Esophagus muscularis mucosa (tissue), 4 donors: ENCODE measurements at places on chromosomes 6 and 20.
A peak's percentile ranks its signal among the peaks of the same experiment; 100 is the strongest.

DNA sequence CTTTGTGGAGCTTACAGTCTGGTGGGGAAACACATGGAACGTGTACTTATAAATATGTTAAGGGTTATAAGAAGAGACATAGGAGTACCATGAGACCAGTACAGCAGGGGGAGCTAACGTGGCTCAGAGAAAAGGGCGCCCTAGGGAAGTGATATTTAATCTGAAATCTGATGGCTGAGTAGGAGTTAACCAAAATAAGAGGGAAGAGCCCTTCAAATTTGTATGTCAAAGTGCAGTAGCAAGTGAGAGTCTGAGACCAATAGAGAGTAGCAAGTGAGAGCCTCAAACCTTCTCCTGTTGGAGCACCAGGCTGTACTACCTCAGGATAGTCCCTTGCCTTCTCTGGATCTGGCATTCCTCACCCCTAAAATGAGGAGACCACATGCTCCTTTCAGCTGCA lies 6.1 kb upstream of the PKIG start:
- no peak for DNase-seq

DNA sequence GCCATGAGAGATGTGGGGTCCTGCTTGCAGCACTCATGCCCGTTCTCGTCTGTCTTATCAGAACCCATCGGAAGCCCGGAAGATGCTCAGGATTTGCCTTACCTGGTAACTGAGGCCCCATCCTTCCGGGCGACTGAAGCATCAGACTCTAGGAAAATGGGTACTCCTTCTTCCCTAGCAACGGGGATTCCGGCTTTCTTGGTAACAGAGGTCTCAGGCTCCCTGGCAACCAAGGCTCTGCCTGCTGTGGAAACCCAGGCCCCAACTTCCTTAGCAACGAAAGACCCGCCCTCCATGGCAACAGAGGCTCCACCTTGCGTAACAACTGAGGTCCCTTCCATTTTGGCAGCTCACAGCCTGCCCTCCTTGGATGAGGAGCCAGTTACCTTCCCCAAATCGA lies 8.3 kb downstream of the PI16 start:
- DNase-seq, result peak; percentile 95

- no peak for DNase-seq
These were observed 19.6 kb downstream of the TTPAL start for GRCh38 chr20:44495257-44495656.

GRCh38 chr6:159261995-159262394 lies 92.8 kb downstream of the FNDC1 start:
- no peak for DNase-seq

- no peak for DNase-seq
These were observed 197.7 kb downstream of the KCNQ5 start for GRCh38 chr6:72819609-72820008.

- DNase-seq, result no peak
These were observed 13.7 kb downstream of the NEDD9 start for GRCh38 chr6:11218538-11219399.

- DNase-seq, result no peak
These were observed 5.0 kb downstream of the PFDN4 start for GRCh38 chr20:54212871-54213270.

- DNase-seq, result no peak
These were observed 996.8 kb upstream of the CITED2 start for GRCh38 chr6:140370976-140371870.

DNA sequence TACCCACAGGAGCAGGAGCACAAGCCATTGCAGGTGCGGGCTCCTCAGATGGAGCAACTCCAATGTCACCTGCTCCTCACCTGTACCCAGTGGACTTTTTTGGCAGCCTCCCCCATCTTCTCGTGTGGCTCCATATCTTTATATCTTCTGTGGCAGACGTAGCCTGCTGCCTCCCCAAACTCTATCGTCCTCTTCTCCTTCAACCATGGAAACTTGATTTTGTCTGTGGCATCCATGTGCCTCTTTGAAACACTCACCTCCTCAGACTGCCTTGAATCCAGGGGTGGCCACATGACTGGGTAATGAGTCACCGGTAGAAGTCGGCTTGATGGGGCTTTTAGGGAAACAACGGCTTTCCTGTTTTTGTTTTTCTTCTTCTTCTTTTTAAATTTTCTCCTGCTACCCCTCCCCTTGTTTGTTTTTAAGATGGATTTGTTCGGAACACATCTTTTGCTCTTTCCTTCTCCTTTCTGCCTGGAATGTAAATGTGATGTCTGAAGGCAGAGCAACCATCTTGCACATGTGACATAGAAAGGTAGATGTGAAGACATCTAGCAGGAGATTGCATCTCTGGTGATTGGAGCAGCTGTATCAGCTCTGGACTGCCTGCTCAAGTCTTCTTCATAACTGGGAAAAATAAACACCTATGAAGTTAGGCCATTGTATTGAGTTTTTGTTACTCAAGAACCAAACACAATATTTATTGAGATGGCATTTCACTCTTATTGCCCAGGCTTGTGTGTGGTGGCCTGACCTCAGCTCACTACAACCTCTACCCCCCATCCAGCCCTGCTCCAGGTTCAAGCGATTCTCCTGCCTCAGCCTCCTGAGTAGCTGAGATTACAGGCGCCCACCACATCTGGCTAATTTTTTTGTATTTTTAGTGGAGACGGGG lies 69.9 kb upstream of the DDR1 start:
- DNase-seq, result no peak

DNA sequence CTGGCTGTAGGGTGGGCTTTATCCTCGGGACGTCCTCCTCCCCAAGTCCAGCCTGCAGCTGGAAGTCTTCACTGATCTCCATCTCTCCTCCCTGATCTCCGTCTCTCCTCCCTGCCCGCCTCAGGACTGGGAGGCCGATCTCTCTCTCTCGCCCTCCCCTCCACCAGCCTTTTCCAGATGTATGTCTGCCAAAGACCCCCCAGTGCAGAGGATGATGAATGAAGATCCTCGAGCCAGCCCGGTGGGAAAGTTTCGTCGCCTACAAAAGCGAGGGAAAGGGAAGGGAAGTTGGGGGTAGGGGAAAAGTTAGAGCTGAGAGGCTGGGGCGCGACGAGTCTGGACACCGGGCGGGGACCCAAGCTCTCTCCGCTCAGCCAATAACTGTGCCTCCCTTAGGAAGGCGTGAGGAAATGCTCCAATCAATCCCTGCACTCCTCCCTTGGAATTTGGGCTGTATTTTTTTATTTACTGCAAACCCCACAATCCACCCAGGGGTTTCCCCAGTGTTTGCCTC lies 595 bp upstream of the SRF start:
- peak; percentile 94 for DNase-seq

GRCh38 chr6:157169656-157170055 lies 153.7 kb downstream of the TMEM242 start:
- no peak for DNase-seq

- no peak for DNase-seq
These were observed 244.5 kb upstream of the SLC35B3 start for GRCh38 chr6:8679823-8680222.

DNA sequence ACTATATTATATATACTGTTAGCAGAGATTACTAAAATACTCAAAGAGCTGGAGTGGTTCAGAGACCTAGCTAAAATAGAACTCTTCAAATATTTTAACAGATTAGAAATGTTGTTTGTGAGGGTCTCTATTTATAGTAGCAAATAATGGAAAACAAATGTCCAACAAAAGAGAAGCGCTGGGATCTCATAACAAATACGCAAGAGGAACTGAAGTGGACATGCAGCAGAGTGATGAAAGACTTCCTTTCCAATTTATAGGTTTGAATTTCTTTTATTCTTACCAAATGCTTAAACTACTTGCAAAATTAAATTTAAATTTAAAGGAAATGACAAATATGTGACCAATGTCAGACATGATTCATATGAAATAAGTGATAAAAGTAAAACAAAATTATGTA lies 49.9 kb downstream of the PIGU start:
- DNase-seq, result no peak

DNA sequence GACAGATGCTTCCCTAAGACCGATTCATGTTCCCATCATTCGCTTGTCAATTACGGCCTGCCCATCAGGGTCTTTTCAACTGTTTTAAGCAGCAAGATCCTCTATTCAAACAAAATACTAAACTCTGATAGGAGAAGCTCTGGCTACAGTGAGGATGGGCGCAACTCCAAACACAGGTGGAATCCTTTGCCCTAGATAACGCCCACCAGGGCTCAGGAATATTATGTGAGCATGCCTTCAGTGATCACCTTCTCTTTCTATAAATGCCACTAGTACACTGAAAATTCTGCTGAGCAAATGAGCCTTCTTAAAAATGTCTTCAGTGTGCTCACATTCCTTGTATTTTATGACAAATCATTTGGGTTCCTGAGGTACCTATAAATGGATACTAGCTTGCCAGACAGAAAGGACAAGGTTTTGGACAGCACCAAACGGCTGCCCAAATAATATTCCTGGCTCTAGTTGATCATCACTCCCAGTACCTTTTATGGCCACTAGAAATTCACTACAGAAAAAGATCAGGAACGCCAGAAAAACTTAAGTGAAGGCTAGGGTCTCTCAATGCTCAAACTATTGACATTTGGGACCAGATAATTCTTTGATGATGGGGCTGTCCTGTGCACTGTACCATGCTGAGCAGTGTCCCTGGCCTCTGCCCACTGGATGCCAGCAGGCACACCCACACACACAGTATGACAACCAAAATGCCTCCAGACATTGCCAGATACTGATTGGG lies 13.1 kb downstream of the ZNF217 start:
- no peak for DNase-seq

- DNase-seq, result no peak
These were observed 32.5 kb downstream of the ZFAND3 start for GRCh38 chr6:37851997-37852524.

DNA sequence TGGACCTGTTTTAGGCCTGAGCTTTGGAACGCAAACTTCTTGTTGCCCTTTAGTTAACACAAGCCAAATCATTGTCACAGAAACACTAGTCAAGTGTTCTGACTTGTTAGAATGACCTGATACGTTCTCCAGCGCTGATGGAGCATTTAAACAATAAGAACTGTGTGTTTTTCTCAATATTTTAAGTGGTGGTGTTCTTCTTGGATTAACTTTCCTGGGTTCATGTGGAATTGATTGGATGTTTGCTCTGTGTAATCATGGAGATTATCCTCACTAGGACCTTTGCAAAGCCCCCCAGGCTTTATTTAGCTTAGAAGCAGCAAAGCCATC lies 1.6 kb downstream of the LRRC1 start:
- no peak for DNase-seq

- no peak for DNase-seq
These were observed 34.2 kb downstream of the LRFN2 start for GRCh38 chr6:40552941-40553340.

DNA sequence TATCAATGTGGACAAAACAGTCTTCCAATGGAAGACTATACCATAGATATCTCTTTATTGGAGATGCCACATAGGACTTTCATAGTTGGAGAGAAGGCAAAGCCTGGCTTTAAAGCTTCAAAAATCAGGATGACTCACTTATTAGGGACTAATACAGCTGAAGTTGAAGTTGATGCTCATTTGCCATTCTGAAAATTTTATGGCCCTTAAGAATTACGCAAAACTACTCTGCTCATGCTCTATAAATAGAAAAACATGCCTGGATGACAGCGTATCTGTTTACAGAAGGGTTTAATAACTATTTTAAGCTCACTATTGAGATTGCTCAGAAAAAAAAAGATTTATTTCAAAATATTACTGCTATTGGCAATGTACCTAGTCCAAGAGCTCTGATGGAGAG lies 155.5 kb upstream of the DST start:
- no peak for DNase-seq

DNA sequence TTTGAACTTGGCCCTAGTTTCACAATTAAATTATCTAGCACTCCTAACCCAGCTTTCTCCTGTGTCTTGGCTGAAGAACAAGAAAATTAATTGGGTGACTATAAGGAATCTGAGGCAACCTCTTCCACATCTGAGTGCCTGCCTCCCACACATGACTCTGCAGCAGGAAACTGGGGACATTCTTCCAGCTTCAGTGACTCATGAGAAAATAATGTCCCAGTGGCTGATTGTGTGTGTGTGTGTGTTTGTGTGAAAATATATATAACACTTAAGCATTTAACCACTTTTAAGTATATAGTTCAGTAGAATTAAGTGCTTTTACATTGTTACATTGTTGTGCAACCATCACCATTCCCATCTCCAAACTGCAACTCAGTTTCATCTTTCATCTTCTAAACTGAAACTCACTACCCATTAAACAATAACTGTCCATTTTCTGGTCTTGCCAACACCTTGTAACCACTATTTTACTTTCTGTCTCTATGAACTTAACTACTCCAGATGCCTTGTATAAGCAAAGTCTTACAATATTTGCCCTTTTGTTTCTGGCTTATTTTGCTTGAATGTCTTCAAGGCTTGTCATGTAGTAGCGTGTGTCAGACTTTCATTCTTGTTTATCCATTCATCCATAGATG lies 8.7 kb downstream of the TRIM38 start:
- no peak for DNase-seq

DNA sequence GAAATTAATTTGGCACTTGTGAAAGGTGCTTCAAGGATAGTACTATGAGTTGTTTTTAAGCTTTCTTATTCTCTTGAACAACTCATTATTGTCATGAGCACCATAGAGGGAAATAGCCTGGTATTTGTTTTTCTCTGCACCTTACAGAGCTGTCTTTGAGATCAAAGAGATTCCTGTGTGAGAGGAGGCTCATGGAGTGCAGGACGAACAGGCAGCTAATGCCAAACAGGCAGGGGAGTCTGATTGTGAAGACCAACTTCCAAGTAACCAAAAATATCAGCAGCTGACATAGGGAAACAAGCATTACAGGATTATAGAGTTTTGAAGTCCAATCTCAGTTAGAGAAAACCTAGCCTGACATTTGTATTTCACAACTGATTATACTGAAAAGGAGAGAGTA lies 110.6 kb upstream of the TENT5A start:
- DNase-seq, result no peak

DNA sequence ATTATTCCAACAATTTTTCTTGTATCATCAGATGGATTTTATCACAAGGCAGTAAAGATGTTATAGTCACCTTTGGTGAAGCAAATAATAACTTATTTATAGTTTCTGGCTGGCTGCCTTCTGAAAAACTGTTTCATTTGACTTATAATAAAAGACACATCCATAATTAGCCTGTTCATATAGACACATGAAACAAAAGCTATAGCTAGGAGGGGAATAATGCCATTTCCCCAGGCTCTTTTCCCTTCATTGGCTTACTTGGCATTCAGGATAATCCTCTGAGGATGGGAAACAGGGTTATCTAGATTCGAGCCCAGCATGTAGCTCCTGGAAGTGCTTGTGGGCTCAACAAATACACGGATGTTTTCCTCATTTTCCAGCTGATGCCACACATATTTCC lies 17.5 kb downstream of the MMP24 start:
- no peak for DNase-seq
